ENCODE measurements at places on chromosomes 7 and 10.

DNA sequence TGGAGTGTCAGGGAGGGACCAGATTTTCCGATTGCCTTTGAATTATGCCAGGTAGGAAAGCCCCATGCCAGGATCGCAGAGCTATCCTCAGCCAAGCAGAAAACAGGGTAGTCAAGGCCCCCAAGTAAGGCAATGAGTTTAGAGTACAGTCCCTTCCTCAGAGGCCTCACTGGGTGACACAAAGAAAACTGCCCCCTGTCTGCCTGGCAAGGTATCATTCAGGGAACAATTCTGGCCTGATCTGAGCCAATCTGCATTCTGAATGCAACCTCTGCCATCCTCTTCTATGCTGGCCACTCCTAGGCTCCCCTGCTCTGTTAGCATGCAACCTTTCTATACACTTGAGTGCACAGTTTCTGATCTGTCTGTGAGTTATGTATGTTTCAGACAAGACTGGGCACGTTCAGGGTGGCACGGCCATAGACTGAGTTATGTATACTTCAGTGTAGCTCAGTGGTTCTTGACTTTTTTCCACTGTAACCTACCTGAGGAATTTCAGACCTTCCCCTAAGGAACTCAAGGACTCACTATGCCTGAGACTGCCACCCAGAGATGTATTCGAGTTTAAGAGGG, 336.8 kb downstream of the PLXNA4 start:
- DNase-seq, result no peak

DNA sequence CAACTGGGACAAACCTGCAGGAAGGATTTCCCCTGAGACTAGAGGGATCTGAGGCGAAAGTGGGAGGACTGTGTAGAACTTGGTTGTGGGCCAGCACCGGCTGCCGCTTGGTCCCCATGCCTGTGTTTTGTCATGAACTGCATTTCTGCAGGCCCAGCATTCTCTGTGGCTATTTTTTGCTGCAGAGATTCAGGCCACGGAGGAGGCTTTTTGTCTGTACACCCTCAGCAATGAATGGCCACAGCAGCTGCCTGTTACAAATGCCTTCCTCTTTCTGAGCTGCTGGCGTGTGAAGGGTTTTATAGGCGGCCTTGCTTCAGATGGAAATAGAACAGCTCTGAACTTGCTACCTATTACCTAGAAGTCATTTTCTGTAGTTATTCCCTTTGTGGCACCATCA, 164.4 kb downstream of the SH2D4B start:
- DNase-seq, result no peak

DNA sequence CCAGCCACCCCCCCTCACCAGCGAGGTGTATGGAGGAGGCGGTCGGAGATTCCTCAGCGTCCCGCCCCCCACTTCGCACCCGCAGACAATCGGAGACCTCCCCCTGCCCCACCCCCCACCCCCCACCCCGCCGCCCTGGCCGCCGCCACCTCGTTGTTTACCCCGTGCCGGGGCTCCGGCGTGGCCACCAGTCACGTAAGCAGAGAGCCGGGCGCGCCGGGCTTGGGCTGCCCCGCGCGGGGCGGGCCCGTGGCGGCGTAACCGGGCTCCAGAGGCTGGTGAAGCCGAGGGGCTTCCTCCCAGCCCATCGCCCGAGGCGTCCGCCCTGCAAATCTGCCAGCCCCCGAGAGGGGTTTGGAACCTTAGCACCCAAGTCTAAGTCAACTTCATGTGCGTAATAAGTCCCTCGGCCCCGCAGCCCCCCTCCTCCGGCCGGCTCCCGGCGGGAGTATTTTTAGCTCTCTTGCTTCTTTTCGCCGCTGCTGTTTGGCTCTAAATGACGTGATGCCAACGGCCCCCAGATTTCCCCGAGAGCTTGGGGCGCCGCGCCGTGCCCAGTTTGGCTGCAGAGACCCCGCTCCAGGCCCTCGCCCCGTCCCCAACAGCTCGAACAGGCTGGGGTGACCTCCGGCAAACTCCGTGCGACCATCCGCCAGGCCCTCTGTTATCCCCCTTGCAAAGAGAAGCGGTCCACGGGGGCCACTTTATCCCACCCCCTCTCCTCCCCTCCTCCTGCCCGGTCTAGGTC, 2.7 kb downstream of the MXI1 start:
- no peak for DNase-seq

GRCh38 chr7:52382731-52383130, 652.7 kb upstream of the POM121L12 start:
- no peak for DNase-seq

GRCh38 chr7:108063520-108063933, 60.6 kb upstream of the LAMB1 start:
- DNase-seq, result no peak

GRCh38 chr7:22008087-22008486, 62.4 kb upstream of the CDCA7L start:
- no peak for DNase-seq

DNA sequence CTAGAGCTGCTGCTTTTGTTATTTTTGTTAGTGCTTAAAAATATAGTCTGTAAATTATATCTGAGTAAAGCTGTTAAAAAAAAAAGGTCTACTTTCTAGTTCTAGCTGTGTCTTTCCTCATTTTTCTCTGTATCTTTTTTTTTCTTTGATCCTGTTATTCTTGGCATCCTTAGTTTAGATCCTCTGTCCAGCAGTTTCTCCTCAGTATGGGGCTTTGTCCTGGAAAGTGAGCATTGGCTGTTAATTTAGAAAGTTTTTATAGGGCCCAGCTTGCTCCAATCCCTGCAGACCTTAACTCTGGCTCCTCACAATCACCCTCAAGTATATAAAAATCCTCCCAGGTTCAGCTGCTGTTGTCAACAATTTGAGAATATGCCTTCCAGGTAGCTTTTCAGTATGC, 23.5 kb downstream of the DDX50 start:
- no peak for DNase-seq

- no peak for DNase-seq
Measured at GRCh38 chr7:33720870-33721269, 184.5 kb upstream of the BMPER start.

DNA sequence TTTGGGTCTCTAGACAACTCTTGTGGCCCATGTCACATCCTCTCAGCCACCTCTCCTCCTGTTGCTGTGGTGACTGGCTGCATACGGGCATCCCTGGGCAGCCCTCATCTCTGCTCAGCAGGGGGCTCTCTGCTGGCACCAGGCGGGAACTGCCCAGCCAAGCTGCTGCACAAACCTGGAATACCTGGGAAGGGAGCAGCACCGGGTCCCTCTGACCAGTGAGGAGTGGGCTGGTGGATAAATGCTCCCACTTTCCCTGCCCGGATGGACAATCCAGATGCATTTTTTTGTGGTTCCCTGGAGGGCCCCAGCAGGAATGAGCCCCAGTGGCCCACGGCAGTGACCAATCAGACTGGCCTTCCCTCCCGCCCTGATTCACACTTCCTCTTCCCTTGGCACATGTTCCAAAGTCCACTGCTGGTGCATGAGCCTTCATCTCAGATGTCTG, 21.9 kb downstream of the GRID1 start:
- DNase-seq, result no peak

- DNase-seq, result no peak
Measured at GRCh38 chr7:155587486-155587885, 41.1 kb upstream of the CNPY1 start.

DNA sequence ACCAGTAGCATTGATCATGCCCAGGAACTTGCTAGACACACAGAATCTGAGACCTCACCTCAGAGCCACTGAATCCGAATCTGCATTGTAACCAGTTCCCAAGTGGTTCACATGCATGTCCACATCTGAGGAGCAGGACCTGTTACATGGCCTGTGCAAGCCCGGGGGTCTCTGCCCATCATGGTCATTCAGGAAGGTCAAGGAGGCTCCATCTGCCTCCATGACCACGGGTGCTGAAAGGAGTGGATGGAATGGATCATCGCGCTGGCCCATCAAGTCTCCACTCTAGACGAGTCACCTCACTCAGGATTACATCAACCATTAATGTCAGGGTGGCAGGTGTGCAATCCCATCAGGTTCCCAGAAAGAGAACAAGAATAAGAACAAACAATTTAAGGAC, 85.8 kb upstream of the ADAM12 start:
- DNase-seq, result no peak

- DNase-seq, result no peak
Measured at GRCh38 chr7:81685270-81685868, 84.5 kb downstream of the HGF start.
